ENCODE measurements at places on chromosomes 11 and 22. TPM values are rescaled to one million over a fixed set of nuclear protein-coding genes. Genes with fewer than 3 reads are reported as not detected.
A peak's percentile ranks its signal among the peaks of the same experiment; 100 is the strongest.

GRCh38 chr11:100469835-100470234 is 217.3 kb upstream of the ARHGAP42 start:
- DNase-seq, result no peak

- DNase-seq, result peak; percentile 55
Measured at GRCh38 chr22:23204541-23205157, 24.3 kb downstream of the BCR start.

- DNase-seq, result no peak
Measured at GRCh38 chr11:83815736-83816135, 529.6 kb upstream of the CCDC90B start.

GRCh38 chr11:18498039-18498438 is 28.7 kb downstream of the TSG101 start:
- DNase-seq, result no peak

Gene APOBEC3B
- not detected for total RNA-seq

Gene TMEM151A
- total RNA-seq, result not detected

Gene OR2AG1
- total RNA-seq, result not detected
